ENCODE measurements at places on chromosomes 12 and 14. TPM values are rescaled to one million over a fixed set of nuclear protein-coding genes. Genes with fewer than 3 reads are reported as not detected.

Gene CLIP1
- 58.2 TPM for total RNA-seq

Gene GUCY2C
- total RNA-seq = not detected

Gene CCDC92
- total RNA-seq = 43.0 TPM

Gene CLEC14A
- 0.58 TPM for total RNA-seq

Gene KCNH5
- not detected for total RNA-seq

Gene GALNT8
- total RNA-seq = 0.55 TPM

Gene SPTB
- total RNA-seq = 0.54 TPM

Gene POTEM
- not detected for total RNA-seq
